HCEC 1CT (cell line): ENCODE measurements at places on chromosomes 12 and 14.

DNA sequence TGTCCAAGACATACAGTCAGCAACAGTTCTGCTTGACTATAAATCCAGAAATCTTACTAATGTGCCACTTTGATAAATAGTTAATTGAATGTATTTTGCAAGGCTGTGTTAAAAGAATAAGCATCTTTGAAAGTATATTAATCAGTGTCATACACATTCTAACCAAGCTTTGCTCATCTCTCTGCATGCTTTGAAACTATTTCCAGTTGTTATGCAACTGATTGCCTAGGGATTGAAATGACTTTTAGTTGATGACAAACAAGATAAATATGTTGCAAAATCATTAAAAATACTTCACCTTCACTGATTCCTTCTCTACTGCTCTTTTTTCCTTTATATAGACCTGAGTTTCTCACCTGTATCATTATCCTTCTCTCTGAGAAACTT lies 91.3 kb downstream of the AEBP2 start:
- DNase-seq = peak; percentile 49

- DNase-seq = no peak
Measured at GRCh38 chr14:96897184-96897583, 100.0 kb downstream of the VRK1 start.

GRCh38 chr12:82883394-82884355 lies 197.0 kb downstream of the TMTC2 start:
- DNase-seq = no peak

DNA sequence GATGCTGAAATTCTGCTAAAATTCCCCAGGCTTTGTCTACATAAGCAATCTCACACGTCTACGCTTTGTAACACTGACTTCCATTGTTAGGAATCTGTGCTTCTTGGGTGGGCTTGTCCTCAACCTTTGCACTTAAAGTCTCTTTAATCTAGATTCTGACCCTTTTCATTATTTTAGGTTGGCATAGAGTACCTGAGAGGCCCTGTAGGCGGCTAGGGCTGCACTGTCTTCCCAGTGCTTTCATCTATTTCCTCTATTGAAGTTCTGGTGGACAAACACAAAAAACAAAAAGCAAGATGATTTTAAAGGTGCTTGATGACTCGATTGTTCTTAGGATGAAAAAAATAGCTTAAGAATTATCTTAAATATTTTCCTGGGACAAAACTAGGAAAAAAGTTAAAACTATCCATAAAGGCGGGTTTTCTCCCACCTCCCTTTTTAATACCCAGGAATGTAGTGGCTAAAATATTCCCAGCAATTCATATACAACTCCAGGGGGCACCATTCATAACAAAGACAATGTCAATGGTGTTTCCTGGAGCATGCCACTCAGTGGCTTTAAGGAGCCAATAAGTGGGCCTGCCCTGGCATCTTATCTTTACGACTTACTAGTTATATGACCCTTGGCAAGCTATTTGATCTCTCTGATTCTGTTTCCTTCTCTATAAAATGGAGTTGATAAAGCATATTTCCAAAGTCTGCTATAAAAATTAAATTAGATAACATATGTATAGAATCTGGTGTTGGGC lies 197.5 kb downstream of the STXBP6 start:
- no peak for DNase-seq

- DNase-seq = no peak
Measured at GRCh38 chr12:120292411-120292660, 633 bp upstream of the RNU4-2 start.

DNA sequence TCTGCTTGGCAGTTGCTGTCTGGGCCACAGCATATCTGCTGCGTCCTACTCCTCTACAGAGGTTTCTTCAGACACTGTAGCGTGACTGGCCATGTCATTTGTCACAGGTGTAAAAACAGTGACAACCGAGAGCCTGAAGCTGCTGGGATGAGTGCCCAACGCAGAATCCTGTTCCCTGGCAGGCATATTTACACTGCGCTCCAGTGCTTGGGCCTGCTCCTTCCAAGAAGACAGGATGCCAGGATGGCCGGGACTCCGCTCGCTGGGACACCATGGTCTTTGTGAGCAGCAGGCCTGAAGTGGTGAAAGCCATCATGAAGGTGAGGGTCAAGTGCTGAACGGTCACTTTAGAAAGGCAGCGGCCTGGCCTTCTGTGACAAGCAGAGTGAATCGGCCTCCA lies 171.4 kb downstream of the EMP1 start:
- DNase-seq = no peak

DNA sequence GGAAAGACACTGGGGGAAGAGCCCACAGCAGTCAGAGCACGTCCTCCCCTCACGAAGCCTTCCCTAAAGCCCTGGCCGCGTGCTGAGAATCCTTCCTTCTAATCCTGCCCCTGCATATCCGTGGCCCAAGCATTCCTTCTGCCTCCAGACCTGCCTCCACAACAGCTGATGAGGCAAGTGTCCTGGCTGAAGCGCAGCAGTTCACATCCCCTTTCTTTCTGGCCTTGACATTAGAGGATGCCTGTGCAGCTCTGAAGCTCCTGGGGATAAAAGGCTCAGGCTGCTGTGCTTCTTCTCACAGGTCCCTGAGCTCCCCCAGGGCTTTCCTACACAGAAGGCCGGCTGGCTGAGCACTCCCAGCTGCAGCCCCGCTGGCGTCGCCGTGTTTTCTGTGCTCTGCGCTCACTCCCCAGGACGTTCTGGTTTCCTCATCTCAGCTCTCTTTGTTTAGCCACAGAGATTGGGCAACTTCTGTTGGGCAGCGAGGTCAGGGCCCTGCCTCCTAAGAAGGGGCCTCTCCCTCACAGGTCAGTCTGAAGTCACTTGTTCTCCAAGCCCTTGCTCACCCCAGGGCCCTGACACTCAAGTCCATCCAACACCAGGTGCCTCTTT lies 45.8 kb downstream of the NINJ2 start:
- DNase-seq = no peak

- DNase-seq = peak; percentile 63
Measured at GRCh38 chr14:26597589-26598080, at the start of gene NOVA1. Gene NOVA1, minus strand, starts transcription at chr14:26598033. Its CDS starts 597 bp downstream, at chr14:26597436.

GRCh38 chr14:55533960-55534359 lies 46.0 kb upstream of the KTN1 start:
- DNase-seq = no peak

DNA sequence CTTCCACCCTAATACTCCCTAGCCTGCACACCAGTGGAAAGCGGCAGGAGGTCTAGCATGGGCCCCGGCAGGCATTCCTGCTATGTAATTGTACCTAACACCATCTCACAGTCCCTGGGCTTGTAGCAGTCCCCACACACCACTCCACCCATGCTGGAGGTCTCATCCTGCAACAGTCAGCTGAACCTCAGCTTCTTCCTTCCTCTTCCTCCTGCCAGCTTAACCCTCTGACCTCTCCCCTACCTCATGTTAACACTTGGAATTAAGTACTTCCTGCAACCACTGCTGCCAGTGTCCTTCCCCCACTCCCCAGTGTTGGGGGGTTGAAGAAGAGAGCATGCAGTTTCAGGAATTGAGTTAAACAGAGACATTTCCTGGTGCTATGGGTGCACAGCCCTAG lies 7.6 kb downstream of the ADCY4 start:
- no peak for DNase-seq

GRCh38 chr12:114400361-114400811 lies 5.6 kb downstream of the TBX5 start:
- no peak for DNase-seq

GRCh38 chr12:9115731-9116559 lies at the start of gene A2M:
Gene A2M, minus strand, starts transcription at chr12:9115919. Its CDS starts 70 bp downstream, at chr12:9115849.
- peak; percentile 13 for DNase-seq

- no peak for DNase-seq
Measured at GRCh38 chr12:54019924-54020590, 8.2 kb upstream of the HOXC6 start.

DNA sequence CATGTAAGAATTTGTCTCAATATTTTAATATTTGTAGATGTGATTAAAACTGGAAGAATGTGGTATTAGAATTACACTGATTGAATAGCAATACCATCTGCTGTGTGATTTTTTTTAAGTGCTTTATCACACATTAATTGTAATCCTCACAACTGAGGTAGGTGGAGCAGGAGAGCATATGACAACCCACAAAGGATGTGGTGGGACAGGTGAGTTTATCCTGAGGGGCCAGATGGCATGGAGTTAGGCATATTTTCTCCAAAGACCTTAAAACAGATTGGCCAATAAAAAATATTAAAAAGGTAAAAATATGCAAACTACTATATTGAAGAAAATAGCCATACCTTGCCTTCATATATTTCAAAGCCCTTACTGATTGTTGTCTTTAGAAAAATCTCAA lies 7.8 kb downstream of the LRRC10 start:
- DNase-seq = no peak

- peak; percentile 79 for DNase-seq
Measured at GRCh38 chr14:59246566-59246965, 58.1 kb downstream of the DAAM1 start.

GRCh38 chr14:105420974-105421674 lies 1.5 kb downstream of the MTA1 start:
- no peak for DNase-seq

DNA sequence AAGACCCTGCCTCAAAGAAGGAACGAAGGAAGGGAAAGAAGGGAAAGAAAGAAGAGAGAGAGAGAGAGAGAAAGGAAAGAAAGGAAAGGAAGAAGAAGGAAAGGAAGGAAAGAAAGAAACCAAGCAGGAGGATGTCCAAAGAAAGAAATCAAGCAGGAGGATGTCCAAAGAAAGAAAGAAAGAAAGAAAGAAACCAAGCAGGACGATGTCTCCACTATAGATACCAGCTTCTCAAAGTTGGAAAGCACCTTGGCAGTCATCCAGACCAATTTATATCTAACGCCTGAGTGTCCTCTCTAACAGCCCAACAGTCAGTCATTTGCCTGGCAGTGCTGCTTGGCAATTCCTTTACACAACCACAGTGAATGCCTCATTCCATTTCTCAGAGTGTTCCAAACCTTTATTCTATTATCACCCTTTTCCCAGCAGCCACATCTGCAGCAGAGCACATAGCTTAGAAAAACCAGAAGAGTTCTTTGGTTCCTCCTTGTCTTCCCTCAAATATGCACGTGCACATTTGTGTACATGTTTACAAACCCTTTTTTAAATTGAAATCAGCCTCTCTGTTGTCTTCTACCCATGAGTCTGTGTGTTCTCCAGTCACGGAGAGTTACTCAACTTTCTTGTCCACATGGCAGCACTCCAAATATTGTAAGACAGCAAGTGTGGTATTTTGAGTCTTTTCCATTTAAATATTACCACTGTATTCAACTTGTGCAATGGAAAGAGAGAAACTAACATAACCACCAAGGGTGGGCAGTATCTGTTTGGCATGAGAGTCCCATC lies 138.4 kb downstream of the STXBP6 start:
- DNase-seq = peak; percentile 84

- DNase-seq = peak; percentile 3
Measured at GRCh38 chr12:38392554-38393144, 76.1 kb downstream of the ALG10B start.

DNA sequence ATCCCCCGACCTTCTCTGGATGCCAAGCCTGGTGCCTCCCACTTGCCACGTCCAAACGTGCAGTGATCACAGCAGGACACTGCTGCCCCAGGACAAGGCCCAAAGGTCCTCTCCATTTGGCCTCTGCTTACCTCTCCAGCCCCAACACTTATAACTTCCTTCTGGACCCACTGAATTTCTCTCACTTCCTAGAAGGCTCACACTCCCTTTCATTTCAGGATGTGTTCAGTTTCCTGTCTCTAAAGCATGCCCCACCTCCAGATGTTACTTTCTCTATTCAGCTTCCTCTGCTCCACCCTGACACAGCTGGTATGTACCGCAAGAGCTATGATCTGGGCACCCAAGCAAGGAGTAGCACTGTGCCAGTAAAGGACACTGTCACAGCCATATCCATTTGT lies 33.0 kb downstream of the CDKL1 start:
- peak; percentile 36 for DNase-seq

GRCh38 chr14:105326891-105327694 lies 12.5 kb downstream of the PACS2 start:
- no peak for DNase-seq

GRCh38 chr12:104712477-104712876 lies 245.6 kb downstream of the SLC41A2 start:
- no peak for DNase-seq

GRCh38 chr12:130218682-130219081 lies 56.4 kb downstream of the FZD10 start:
- no peak for DNase-seq

GRCh38 chr14:53149668-53150316 lies 3.3 kb downstream of the DDHD1 start:
- DNase-seq = no peak

DNA sequence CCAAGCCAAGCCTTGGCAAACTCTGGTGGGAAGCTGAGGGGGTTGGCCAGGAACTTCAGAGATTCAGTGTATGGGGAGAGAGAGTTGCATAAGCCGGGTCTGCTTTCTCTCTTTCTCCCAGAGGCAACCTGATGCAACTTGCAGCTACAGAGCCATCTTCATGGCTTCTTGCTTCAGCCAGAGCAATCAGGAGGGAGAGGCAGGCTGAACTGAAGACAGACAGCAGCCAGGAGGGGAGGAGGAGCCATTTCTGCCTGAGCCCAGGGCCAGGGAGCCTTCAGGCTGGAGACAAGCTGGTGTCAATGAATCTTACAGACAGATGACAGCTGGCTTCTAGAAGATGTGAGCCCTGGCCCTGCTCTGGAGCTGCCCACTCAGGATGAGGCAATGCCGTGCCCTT lies 18.7 kb downstream of the NPC2 start:
- no peak for DNase-seq

DNA sequence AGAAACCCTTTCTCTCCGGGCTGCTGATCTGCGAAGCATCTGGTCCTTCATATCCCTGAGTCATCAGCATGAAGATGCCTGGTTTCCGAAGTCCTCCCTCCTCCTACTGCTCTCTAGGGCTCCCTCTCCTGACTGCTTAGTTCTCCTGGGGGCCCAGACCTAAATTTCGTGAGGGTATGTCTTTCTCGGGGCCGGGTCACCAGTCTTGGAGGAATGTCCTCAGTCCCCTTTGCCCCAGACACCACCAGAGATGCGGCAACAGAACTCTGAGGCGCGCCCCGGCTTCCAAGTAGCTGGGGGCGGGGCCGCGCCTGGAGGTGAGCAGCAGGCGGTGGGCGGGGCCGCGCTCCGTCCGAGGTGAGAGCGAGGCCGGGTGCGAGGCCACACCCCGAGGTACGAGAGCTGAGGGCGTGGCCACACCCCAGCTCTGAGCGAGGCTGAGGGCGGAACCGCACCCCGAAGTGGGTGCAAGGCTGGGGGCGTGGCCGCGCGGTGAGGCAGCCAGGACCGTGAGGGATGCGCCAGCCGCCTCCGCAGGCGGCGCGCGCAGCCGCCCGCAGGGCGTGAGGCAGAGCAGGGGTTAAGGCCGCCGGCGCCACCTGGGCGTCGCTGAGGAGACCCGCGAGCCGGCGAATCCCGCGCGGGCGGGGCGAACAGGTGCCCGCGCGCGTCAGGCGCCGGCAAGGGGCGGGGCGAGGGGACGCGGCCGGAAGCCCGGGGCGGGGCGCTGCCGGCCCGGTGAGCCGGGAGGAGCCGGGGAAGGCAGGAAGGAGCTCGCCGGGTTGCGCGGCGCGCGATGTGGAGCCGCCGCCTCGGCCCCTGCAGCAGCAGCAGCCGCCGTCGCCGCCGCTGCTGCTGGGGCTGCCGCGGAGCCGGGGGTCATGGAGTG lies at the start of gene BICDL1:
BICDL1 (plus strand) TSS at position 765 of the 889 bp plus-strand sequence. CDS start 633 bp downstream, outside the sequence.
- peak; percentile 44 for DNase-seq
